Stimulated activated CD8-positive, alpha-beta memory T cell treated with anti-CD3 and anti-CD28 coated beads, Interleukin-2, amount 100 ng/mL, for 1 hour (primary cell): ENCODE measurements at places on chromosomes 4 and X.
A peak's percentile ranks its signal among the peaks of the same experiment; 100 is the strongest.

DNA sequence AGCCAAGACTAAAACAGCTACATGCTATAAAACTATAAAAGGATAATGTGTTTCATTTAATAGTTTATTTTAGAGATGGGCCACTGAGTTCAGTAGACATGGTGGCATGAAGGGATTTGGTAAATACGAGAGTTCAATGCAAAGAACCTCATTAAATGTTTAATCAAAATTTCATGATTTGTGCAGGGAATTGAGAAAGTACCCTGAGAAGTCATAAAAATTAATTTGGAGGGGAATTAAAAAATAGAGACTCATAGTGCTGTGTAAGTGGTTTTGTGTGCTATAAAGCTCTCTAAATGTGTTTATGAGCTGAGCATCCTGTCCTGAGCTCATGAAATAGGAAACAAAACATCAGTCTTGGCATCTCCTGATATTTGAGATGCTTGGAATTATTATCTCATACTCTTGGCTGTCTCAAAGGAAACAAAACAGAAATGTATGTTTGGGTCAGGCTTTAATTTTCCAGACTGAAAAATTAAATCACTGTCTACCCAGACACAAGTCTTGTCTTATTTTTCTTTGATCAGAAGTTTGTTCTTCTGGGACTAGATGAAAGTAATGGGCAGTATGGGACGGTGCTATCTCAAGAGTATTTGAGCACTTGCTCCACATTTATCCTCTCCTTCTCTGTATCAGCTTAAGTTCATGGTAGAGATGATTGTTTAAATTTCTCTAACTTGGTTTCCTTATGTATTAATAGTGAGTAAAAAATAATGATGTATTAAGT, 38.0 kb upstream of the EMCN start:
- DNase-seq: no peak

DNA sequence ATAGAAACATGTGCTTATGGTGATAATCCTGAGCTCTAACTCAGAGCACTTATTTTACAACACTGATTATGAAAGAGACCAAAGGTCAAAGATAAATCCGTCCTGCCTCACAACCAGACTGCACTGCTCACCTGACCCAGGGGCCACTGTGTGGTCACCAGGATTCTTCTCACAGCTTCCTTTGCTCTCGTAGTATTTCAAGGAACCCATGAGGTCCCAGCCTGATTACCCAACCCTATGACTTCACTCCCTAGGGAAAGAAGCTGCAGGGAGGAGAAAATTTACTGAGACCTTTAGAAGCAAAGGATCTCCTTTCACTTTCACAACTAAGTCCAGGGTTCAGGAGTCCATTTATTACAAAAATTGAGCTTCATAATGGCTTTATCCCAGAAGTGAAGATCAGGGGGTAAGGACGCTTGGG, 9.6 kb downstream of the SLC25A5 start:
- no peak for DNase-seq

- no peak for DNase-seq
Measured at GRCh38 chrX:112662559-112663427, 16.9 kb downstream of the LHFPL1 start.

DNA sequence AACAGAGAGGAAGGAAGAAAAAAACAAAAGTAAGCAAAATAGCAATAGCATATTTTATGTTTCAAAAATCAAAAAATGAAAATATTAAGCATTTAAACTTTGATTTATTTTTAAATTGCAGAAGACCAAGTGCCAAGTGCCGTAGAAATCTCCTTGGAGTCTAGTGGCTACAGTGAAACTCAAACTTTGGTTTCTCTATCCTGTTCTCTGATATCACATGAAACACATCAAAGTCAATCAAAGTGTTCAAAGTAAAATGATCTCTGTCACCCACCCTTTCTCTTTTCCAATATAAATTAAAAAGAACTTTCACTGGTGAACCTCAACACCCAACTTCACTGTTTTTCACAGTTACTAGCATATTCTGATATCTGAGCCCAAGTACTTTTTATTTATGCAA, 81.1 kb downstream of the HADH start:
- no peak for DNase-seq

DNA sequence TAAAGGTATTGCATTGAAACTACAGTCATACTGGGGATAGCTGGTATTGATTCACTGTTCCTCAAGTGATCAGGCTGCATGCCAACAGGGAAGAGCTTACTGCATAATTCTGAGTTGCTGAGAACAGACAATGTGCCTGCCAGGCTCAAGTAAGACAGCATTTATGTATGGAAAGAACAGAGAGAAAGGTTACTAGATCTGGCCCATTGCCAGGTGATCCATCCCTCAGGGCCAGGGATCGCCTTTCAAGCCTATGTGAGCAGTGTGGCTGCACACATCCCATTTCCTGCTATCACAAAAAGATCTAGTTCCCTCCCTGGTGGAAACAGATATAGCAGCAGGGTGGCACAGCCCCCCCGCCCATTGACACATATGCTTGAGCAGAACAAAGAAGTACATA, 254.0 kb downstream of the TMA16 start:
- DNase-seq: no peak

DNA sequence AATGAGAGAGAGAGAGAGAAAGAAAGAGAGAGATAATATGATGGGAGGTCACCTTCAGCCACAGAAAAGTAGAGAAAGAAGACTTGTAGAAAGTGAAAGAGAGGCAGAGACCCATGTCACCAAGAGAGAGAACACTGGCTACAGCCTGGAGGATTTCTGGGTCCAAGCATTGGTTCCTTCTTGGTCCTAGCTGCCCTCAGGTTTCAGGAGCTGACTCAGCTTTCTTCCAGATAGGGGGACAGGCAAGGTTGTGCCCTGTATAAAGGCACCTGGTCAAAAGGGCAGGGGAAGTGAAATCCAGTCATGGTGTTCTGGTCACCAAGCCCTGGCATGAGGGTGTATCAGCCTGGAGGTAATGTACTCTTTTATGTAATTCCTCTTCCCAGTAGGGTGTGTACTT, 47.5 kb upstream of the XK start:
- DNase-seq: no peak

- DNase-seq: no peak
Measured at GRCh38 chr4:174036111-174036510, 247.4 kb downstream of the FBXO8 start.

GRCh38 chrX:119753639-119754257, 4.6 kb upstream of the SOWAHD start:
- no peak for DNase-seq

DNA sequence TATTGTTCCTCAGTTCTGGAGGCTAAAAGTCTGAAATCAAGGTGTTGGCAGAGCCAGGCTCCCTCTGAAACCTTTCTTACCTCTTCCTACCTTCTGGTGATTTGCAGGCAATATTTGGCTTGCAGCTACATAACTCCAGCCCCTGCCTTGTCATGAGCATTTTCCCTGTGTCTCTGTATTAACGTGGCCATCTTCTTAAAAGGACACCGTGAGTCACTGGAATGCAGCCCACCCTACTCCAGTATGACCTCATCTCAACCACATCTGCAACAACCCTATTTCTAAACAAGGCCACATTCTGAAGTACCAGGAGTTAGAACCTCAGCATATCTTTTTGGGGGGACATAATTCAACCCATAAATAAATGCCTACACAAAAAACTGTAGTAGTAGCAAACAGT, 40.7 kb downstream of the FANCB start:
- no peak for DNase-seq

DNA sequence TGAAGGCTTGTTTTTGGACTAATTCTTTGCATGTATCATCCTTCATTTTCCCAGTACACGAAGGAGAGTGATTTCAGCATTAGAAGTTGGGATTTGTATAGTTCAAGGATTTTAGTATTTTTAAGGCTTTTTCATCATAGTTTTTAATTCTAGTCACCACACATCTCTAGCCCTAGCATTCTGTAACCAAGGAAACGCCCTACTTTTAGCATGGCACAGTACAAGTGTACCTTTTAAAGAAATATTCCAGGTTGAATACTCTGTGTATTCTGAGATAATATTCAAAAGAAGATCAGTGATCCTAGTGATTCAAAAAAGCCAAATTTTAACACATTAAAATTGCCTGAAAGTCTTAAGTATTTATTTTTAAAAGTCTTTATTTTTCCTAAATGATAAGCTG, 150.5 kb downstream of the RAP1GDS1 start:
- no peak for DNase-seq

DNA sequence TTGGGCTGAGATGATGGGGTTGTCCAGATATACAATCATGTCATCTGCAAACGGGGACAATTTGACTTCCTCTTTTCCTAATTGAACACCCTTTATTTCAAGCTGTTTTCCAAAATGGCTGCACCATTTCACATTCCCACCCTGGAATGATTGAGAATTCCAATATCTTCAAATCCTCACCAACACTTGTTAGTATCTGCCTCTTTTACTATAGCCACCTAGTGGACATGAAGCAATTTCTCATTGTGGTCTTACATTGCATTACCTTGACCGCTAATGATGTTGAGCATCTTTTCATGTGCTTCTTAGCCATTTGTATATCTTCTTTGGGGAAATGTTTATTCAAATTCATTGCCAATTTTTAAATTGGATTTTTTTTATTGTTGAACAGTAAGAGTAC, 364.8 kb downstream of the SMARCA1 start:
- no peak for DNase-seq

DNA sequence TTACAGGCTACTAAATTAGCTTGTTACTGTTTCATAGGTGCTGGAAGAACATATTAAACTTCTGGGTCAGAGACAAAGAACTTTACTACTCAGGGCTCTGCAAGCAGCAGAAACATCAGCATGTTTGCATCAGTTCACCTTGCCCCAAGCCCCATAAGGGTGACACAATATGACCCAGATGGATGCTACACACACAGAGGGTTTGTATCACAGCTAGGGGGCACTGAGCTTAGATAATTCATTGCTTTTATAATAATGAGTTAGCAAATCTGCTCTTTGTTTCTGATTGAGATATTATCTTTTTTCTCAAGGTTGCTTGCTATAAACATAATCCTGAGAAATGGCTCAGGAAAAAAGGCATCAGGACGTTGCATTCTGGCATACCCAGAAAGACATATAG, 4.8 kb upstream of the SYNPO2 start:
- no peak for DNase-seq

DNA sequence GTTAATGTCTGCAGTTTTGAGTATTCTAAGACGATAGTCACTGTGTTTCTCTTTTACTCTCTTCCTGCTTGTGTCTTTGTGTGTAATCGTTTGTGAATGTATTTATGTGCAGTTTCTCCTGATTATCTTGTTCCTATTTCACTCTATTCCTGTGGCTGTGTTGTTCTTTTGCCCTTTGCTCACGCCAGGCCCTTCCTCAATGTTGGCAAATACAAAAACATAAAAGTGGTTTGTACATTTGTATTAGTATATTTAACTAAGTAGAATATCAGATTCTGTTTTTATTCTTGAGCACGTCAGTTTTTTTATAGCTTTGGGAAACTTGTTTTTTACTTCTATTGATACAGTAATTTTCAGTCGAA, 107.6 kb upstream of the BMPR1B start:
- DNase-seq: no peak

DNA sequence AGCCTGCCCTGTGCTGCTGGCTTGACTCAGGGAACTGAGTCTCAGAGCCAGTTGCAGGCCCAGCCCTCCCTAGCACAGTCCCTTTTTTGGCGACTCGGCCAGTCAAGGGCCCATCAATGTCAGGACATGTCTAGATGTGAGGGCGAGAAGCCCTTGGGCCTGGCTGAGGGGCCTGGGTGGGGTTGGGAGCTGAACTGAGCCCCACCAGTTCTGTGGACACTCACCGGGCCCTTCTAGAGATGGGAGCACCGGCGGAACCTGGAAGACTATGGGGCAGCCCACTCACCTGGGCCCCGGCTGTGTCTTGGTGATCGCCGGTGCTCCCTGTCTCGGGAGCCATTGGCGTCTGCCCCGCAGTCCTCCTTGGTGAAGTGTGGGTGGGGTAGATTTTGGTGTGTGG, 245.9 kb downstream of the AFAP1 start:
- no peak for DNase-seq

- no peak for DNase-seq
Measured at GRCh38 chr4:178333355-178333754, 891.1 kb upstream of the AGA start.

DNA sequence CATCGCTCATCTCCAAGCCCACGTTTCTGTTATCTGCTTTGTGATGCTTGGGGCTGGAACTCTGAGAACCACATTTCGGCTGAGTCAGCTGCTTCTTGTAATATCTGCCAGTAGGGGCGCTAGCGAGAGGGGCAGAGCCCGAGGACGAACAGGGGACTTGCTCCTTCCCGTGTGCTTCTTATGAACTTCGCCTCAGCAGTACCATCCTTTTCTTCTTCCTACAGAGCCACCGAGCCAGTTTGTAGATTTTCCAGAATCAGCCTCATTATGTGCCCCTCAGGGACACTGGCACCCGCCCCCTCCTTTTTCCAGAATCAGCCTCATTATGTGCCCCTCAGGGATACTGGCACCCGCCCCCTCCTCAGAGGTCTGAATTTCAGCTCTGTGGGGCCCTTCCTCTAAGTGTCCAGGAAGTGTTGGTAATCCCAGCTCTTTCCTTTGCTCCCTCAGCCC, 441.7 kb upstream of the RASGEF1B start:
- DNase-seq: peak; percentile 16

DNA sequence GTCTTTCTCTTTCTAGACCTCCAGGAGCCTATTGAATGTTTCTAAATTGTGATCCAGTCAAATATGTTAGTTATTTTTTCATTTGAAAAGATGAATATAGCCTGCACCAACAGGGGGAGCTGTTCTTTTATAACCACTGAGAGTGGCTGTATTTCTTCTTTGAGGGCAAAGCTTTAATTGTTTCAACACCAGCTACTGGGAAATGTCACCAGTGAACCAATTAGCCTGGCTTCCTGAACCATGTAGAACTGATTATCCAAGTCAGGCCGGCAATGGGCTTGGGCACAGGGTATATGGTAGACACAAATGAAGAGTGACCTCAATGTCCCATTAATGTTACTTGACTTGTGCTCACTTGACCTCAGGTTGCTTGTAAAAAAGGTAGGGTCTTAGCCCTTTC, 4.8 kb upstream of the DAPP1 start:
- DNase-seq: peak; percentile 16

DNA sequence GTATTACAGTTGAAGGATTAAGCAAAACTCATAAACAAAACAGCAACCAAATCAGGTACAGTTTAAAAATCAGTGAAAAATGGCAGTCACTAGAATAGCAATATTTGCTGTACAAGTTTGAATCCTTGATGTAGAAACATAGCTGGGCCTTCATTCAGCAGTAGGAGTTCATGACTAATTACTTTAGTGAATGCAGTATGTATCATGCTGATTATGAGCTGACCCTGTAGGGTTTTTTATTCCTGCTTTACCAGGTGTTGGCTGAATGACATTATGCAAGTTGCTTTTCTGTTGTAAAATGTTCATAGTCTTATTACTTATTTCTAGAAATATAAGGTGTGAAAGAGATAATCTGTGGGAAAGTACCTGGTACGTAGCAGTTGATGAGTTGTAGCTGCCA, 179.6 kb downstream of the CCSER1 start:
- DNase-seq: no peak

DNA sequence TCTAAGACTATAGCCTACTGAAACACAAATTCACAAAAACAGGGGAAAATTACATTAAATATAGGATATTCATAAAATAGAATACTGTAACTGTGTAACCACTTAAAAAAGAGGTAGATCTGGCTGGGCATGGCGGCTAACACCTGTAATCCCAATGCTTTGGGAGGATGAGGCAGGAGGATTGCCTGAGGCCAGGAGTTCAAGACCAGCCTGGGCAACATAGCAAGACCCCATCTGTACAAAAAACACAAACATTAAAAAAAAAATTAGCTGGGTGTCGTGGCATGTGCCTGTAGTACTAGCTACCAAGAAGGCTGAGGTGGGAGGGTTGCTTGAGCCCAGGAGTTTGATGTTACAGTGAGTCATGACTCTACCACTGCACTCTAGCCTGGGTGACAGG, 33.4 kb downstream of the RPS6KA3 start:
- DNase-seq: no peak
